Heart left ventricle (tissue), 16 donors: ENCODE measurements at places on chromosomes 3 and 15. TPM values are rescaled to one million over a fixed set of nuclear protein-coding genes. Genes with fewer than 3 reads are reported as not detected.
A peak's percentile ranks its signal among the peaks of the same experiment; 100 is the strongest.

The EPHA6 gene
- not detected for polyA plus RNA-seq

The GAP43 gene
- 3.3 TPM for polyA plus RNA-seq

The SOX14 gene
- not detected for polyA plus RNA-seq

The IGDCC3 gene
- polyA plus RNA-seq: 0.07 TPM

The PLAAT1 gene
- 4.5 TPM for polyA plus RNA-seq

The GP9 gene
- polyA plus RNA-seq: not detected

The TMEM207 gene
- not detected for polyA plus RNA-seq

The NMB gene
- 6.6 TPM for polyA plus RNA-seq

The GOLGA8J gene
- not detected for polyA plus RNA-seq

The ATP11B gene
- 4.9 TPM for polyA plus RNA-seq

The UQCRC1 gene
- 1,337 TPM for polyA plus RNA-seq

The ZDHHC19 gene
- 0.30 TPM for polyA plus RNA-seq

DNA sequence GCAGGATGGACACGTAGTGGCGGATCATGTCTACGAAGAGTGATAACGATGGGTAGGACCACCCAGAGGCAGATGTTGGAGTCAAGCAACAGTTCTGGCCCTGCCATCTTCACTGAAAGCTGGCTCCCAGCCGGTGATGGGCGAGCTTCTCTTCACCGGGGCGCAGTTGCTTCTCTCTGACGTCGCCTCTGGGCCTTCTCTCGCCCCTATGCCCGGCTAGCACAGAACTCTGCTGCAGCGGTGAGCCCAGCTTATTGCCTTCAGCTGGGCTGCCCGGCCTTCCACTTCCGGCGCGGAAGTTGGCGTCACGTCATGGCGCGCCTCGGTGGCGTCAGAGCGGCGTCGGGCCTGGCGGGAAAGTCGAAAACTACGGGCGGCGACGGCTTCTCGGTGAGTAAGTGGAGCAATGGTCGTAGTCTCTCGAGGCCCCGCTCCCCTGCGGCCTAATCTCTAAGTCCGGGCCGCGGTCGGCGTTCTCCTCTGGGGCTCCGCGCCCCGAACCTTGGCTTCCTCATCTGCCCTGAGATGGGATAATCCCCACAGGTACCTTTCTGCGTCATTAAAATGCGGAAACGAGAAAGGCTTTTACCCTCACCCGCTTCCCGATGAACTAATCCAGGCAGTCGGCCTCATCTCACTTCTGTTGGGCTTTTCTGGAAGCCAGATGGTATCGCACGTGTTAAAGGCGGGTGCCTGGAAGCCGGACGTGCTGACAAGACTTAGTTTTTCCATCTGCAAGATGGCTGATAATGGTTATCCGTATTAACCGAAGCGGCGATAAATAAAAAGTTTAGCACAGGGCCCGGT, at the start of gene FANCD2:
Gene FANCD2 (plus strand): TSS at position 354 of the 807 bp plus-strand sequence. CDS start 2,221 bp downstream, outside the sequence.
- DNase-seq: peak; percentile 90

GRCh38 chr3:85691196-85691595, 732.4 kb downstream of the CADM2 start:
- DNase-seq: no peak

DNA sequence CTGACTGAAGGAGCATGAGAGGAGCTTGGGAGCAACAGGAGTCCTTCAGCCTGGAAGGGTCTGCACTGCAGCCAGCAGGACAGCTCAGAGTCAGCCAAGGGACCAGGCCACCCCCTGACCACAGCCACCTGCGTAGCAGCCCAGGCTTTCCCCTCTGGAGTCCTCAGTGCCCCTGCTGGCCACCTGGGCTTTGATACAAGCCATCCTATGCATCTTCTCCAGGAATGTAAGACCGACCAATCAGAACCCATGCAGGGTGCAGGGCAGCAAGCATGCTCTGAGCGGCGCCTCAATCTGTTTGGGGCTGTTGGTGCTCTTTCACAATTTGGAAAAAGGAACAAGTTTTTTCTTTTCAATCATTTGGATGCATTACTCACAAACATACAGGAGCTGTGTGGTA, 52.0 kb downstream of the DZIP1L start:
- no peak for DNase-seq

DNA sequence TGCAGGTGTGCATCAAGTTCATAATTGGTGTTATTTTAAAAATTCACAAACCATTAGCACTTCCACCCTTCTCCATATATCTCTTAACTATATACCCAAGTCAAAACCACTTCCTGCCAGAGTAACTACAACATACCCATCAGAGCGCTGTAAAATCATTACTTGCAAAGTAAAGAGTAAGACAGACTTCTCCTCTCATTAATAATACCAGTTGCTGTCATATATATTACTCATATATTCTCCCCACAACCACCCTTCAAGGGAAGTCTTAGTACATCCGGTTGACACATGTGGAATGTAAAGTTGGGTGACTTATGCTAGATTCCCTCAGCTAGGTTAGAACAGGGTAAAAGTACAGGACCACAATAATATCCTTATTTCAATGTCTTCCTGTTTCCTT, 5.6 kb downstream of the TERC start:
- no peak for DNase-seq

DNA sequence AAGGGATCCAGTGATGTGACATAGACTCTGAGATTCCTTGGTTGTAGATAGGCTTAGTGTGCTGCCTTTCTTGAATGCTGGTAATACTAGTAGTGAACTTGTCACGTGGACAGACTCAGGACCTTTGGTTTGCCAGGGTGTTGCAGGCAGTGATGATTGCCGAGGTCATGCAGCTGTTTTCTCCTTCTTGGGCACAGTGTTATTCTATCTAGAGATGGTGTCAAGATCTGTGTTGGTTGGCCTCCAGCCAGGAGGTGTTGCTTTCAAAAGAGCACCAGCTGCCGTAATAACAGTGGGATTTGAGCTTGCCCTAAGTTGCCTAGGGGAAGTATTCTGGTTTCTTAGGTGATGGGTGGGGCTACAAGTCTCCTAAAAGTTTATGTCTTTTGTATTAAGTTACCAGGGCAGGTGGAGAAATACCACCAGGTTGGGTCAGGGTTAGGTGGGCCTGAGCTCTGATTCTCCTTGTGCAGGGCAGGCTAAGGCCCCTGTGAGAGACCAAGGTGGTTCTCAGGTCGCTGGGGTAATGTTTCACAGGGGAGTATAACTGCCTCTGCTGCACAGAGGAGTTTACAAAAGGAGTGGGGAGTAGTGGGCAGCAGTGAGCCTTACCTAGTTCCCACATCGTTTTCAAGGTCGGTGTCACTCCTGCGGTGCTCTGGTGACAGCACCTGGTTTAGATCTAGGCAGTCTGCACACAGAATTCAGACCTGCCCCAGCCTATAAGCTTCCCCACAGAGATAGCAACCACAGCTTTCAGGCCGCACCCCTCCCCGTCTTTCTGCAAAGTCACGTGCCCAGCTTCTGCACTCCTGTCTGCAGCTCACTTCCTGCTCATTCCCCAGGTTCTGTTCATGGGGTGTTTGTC, 350.3 kb downstream of the DOCK3 start:
- peak; percentile 8 for DNase-seq

DNA sequence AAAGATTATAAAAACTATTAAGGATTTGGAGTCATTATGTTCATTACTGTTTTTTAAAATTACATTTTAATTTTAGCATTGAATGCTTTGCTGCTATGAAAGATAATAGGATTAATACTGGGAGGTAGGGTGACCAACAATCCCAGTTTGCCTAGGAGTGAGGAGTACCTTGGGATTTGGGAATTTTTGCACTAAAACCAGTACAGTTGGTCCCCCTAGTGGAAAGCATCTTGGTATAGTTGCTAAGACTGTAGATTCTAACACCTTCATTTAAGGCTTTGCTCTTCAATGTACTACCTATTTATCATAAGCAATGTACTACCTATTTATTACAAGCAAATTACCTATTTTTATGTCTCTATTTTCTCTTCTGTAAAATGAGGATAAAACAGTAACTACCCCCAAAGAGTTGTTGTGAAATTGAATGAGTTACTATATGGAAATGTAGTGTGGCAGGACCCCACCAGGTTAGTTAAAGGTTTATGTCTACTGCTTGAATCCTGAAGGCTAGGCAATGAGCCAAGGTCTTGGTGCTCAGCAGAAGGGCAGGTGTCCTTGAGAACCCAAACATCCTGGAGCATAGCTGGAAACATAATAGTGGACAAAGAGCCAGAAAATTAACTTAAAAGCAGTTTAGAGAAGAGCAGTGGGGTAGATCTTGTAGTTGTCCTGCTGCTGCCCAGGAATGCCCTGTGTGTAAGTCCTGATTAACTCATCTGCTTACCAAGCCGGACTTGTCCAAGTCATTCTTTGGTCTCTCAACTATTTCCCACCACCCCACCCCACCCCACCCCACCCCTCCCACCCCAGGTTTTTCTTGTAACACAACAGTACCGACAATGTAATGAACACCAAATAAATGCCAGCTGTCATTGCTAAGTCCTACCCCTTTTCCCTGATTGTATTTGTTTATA, 49.2 kb upstream of the NMD3 start:
- DNase-seq: no peak

- no peak for DNase-seq
Measured at GRCh38 chr3:42387802-42388651, 22.4 kb downstream of the LYZL4 start.

DNA sequence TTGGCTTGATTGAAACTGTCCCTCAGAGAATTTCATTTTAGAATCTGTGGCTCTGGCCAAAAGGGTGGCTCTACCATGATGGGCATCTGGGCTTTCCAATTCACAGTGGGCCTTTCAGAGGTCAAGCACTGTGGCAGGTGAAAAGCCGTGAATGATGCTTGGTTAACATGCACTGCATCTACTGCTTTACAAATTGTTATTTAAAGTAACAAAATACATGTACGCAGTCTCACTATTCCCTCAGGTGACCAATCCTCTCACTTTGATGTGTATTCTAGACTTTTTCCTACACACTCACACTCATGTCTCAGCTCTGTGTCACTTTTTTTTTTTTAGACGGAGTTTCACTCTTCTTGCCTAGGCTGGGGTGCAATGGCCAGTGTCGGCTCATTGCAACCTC, 70.5 kb downstream of the MGLL start:
- DNase-seq: no peak

DNA sequence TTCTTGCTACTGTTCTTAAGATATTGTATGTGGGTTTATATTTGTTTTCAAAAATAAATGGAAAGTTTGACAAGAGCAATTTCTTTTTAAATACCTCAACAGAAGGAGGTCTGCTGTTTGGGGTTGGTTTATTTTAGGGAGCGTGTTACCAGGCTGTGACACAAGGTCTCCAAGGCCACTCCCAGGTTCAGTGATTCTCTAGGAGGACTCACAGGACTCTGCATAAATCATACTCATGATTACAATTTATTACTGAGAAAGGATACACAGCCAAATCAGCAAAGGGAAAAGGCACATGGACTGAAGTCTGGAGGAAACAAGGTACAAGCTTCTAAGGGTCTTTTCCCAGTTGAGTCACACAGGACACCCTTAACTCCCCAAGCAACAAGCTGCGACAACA, 18.8 kb upstream of the MFSD1 start:
- DNase-seq: no peak

GRCh38 chr15:40815042-40815698, 7.9 kb upstream of the DNAJC17 start:
- DNase-seq: no peak

DNA sequence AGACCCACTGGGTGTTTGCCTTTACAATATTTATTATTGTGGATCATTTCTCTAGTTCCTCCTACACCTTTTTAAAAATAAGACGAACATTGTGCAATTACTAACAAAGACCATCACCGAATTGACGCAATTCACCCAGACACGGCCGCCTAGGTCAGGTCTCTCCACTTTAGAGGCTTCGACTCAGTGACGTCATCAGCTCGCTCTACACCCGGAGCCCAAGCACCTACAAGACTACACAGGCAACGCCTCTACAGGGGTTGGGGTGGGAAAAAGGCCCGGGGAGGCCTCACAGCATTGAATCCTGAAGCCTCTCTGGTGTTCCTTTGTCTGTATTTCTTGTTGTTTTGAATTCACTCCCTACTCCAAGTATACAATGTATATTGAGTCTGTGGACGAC, 16.6 kb downstream of the ZIC4 start:
- no peak for DNase-seq

- DNase-seq: peak; percentile 47
Measured at GRCh38 chr3:151283907-151284461, 5.6 kb upstream of the P2RY14 start.

DNA sequence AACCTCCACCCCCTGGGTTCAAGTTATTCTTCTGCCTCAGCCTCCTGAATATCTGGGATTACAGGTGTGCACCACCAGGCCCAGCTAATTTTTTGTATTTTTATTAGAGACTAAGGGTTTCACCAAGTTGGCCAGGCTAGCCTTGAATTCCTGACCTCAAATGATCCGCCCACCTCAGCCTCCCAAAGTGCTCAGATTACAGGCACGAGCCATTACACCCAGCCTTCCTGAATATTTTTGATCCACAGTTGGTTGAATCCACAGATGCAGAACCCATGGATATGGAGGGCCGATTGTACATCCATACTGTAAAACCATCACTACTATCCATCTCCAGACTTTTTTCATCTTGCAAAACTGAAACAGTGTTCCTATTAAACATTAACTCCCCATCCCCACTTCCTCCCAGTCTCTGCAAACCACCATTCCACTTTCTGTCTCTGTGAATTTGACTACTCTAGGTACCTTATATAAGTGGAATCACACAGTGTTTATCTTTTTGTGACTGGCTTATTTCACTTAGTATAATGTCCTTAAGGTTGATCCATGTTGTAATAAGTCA, 8.2 kb upstream of the TMEM62 start:
- DNase-seq: no peak

GRCh38 chr15:29669823-29670222, 152.4 kb downstream of the TJP1 start:
- no peak for DNase-seq

GRCh38 chr3:57556459-57557084, 498 bp downstream of the PDE12 start:
- DNase-seq: no peak

- no peak for DNase-seq
Measured at GRCh38 chr3:179897231-179897630, 139.5 kb downstream of the PEX5L start.

- DNase-seq: no peak
Measured at GRCh38 chr3:46071222-46071858, 44.1 kb upstream of the XCR1 start.

GRCh38 chr15:66405615-66406014, 18.9 kb downstream of the MAP2K1 start:
- no peak for DNase-seq

- DNase-seq: peak; percentile 67
Measured at GRCh38 chr15:93030430-93031102, 58.4 kb downstream of the RGMA start.
